SJCRH30 (cell line): ENCODE measurements at places on chromosomes 1 and 21. TPM values are rescaled to one million over a fixed set of nuclear protein-coding genes. Genes with fewer than 3 reads are reported as not detected.

DNA sequence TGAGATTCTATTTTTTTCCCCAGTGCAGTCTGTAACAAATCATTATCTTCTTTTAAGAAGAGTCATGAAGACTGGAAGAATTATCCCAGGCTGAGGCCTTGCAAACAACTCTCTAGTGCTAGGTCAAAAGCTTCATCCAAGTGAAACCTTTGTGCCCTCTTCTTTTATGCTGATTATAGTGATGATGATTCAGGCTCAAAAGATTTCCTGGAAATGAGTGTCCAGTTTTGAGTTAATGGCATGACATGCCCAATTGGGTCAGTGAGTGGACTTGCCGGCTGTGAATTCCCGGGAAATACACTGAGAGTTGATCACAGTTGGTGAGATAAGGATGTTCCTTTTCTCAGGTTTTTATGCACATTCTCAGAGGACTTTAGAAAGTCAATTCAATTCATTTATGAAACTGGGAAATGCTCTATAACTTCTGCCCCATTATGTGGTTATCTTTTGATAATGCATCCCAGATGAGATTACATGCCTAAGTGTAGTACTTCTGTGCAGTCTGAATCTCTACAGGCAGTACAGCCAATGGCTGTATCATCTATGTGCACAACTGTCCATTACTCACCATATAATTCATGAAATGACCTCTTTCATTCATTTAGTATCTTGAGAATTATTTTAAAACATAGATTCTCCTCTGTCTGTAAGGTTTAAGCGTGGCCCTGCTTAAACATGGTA lies 66.2 kb downstream of the S1PR1 start:
- no peak for DNase-seq

DNA sequence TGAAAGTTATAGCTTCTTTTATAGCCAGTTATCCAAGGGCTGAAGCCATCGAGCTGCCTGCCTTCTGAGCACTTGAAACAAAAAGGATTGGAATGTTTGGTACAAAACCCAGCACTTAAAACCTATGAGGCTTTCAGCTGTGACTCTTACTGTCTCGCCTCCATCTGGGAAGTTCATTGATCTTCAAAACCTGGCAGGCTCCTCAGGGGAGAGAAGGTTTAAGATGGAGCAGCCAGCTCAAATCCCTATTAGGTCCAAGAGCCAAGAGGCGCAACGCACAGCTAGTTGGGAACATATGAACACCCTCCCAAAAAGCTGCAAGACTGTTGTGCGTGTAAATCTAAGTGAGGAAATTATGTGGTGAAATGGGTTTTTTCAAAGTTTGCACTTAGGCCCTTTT lies 33.4 kb downstream of the BACE2 start:
- DNase-seq: no peak

DNA sequence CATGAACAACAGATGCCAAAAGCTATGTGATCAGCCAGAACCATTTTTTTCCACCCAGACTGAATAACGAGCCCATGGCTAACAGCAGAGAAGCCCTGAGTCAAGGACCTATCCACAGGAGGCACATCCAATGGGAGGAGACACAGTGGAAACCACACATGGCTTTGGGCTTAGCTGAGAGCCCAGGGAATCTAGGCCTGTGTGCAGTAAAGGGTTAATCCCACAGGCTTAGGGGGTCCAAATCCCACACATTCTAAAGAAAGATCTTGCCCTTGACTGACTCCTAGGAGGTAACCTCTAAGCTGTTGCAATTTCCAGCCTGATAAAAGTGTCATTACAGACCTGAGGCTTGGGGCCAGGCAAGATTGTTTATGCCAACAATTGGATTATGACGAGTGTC lies 194.5 kb downstream of the DSCAM start:
- DNase-seq: no peak

- DNase-seq: no peak
These were observed 271.8 kb downstream of the RRAGC start for GRCh38 chr1:38587766-38588165.

DNA sequence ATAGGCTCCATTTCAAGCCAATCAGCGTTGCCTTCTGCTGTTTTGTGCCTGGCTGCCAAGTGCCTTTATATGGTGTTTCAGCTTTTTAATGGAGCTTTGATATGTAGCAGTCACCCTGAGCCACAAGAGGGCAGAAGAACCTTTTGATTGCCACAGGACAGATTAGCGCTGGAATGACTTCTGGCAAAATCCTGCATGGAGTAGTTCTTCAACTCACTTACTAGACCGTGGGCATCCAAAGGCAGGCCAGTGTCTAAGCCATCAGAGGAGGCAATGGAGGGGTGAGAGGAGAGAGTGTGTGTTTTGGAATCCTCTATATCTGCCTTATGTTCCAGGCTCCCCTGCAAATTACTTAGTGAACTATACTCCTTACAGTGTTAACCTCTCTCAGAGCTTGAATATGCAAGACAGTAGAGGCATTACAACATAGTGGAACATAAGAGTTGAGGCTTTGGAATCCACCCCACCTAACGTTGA lies 56.2 kb downstream of the ST3GAL3 start:
- DNase-seq: peak; percentile 95

GRCh38 chr1:74952786-74953185 lies 181.4 kb upstream of the LHX8 start:
- no peak for DNase-seq

GRCh38 chr1:178341261-178341956 lies 155.4 kb downstream of the CLEC20A start:
- peak; percentile 35 for DNase-seq

DNA sequence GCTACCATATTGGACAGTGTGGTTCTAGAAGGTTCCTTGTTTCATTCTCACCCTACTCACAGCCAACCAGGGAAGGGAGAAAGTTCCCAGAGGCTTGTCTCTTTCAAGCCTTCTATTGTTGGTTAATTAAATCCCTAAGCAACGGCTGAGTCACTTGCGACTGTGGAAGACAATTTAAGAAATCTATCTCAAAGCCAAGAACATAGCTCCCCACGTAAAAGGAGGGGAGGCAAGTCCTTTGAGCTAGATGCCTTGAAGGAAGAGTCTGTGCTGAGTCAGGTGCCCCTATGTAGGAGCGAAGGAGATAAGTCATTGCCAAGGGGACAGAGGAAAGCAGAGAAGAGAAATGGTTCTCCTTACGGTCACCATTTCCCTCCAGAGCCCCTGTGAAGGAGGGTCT lies 79.4 kb upstream of the PPP2R5A start:
- no peak for DNase-seq

DNA sequence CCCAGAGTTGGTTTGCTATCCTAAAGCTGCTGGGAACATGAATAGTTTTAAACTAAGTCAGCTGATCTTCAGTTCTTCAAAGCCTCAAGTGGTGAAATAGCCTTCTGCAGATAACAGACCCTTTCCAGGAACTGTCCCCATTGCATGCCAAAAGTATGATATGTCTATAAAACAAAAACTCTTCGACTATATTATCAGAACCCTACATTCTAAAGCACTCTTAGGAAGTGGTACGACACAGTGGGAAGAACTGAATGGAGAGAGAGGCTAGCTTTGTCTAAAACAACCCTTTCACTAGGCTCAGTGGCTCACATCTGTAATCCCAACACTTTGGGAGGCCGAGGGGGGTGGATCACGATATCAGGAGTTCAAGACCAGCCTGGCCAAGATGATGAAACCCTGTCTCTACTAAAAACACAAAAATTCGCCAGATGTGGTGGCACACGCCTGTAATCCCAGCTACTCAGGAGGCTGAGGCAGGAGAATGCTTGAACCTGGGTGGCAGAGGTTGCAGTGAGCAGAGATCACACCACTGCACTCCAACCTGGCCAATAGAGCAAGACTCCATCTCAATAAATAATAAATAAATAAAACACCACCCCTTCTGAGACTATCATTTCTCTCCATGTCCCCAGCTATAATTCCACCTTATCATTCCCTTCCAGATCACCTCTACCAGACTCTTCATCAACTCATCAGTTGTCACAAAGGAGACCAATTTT lies 2.2 kb upstream of the FRRS1 start:
- DNase-seq: no peak

DNA sequence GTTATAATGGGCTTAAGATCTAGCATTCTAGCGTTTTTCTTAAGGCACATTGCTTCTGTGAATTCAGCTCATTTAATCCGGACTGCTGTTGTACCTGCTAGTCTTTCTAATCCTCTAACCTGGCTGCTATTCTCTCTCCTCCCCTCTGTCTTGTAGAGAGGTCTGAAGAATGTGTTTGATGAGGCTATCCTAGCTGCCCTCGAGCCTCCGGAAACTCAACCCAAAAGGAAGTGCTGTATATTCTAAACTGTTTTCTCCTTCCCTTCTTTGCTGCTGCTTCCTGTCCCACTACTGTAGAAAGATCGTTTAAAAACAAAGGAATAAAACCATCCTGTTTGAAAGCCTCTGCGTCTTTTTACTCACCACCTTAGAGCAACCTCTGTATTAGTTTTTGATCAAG lies 37.3 kb downstream of the CDC42 start:
- DNase-seq: no peak

- DNase-seq: no peak
These were observed 6.4 kb downstream of the ITGB2 start for GRCh38 chr21:44914176-44914874.

DNA sequence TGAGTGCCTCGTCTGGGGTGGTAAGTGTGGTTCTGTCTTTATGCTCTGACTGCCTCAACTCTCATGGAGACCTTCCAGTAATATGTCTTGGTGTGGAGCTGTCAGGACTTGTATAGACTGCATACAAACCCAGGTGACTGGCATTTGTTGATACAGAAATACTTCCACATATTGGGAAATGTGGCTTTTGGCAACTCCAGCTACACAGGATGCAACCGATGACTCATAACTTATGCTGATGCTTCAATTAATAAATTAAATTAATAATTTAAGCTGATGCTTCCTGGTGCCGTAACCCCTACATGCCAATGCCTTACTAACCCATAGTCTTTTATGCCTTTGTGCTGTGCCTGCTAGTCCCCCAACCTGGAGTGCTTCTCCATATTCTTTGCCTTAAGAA lies 72.3 kb upstream of the ARTN start:
- DNase-seq: no peak

DNA sequence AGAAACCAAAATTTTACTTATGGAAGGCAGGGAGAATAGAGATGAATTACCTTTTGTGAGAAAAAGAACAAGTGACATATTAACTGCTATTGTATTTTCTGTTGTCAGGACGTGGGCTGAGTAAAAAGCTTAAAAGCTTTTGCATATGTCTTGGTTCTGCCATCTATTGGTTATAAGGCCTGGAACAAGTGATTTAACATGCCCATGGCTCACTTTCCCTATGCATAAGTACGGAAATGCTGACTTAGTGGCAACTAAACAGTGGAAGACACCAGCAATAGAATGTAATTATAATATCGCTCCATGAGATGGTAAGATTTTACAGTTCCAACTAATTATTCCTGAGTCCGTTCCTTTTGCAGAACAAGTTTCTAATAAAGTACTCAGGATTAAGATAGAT lies 6.7 kb upstream of the CTSS start:
- DNase-seq: no peak

- DNase-seq: no peak
These were observed 8.9 kb upstream of the MUTYH start for GRCh38 chr1:45348966-45349677.

DNA sequence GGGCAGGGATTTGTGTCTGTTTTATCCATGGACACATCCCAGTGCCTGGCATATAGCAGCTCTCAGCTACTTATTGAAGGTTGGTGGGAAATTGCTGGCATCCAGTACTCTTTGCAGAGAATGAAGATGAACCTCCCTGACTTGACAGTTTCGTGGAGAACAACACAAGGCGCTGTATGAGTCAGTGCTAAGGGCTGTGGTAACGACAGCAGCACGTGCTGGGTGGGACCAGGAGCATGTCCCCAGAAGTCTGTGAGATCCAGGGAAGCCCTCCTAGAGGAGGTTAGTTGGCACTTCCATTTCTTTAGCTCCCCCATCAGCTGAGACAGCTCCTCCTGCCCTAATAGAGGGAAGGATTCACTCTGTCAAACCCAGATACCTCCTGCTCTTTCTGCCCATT lies 25.9 kb upstream of the IL19 start:
- no peak for DNase-seq

DNA sequence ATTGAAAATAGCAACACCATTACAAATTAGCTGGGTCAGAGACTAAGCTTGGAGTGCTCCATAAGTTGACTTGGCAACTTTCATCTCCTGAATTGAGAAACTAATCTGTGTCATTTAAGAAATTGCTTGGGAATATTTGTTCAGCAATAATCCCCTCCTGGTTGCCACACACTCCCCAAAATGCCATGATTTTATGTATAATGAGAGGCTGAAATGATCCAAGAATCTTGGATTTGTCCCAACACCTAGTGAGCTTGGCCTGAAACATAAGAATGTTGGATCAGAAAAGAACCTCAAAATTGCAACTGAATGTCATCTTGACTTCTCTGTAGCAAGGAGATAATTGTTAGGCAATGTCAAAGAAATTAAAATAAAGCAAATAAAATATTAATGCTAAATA lies 805.9 kb upstream of the ADAMTS5 start:
- no peak for DNase-seq

- peak; percentile 40 for DNase-seq
These were observed 5.0 kb downstream of the LRRC41 start for GRCh38 chr1:46298387-46298786.

GRCh38 chr1:162649583-162649982 lies 17.3 kb downstream of the DDR2 start:
- no peak for DNase-seq

- DNase-seq: peak; percentile 8
These were observed 112.2 kb downstream of the NR5A2 start for GRCh38 chr1:200139661-200140250.

DNA sequence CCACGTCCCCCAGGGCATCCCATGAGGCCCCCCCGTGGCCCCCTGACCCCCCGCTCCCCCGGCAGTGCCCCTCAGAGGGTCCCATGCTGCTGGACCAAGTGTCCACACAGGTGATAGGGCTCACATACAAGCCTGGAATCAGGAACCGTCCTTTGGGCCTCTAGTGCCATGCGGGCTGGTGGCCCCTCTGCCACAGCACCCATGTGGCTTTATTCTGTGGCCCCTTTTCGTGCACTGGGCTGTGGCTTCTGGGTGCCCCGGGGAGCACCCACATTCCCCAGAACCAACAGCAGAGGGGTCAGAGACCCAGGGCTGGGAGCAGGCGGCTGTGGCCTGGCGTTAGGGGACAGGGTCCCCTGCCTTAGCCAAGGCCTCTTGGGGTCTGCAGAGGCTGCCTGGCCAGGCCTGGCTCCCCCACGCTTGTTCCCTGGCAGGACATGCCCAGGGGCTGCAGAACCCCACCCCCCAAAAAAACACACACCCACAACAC lies 31.7 kb downstream of the SLC19A1 start:
- no peak for DNase-seq

- no peak for DNase-seq
These were observed 39.0 kb downstream of the PTPRC start for GRCh38 chr1:198677871-198678270.

GRCh38 chr1:243525085-243525487 lies 269.2 kb downstream of the SDCCAG8 start:
- DNase-seq: no peak

- DNase-seq: no peak
These were observed 5.4 kb downstream of the TMEM59 start for GRCh38 chr1:54047384-54048305.

- DNase-seq: no peak
These were observed 19.5 kb downstream of the UBASH3A start for GRCh38 chr21:42423197-42423675.

The CLEC20A gene
- not detected in 2 replicates for total RNA-seq

The AMY2A gene
- total RNA-seq: not detected in 2 replicates

The CEP85 gene
- total RNA-seq: 34.8 and 39.1 TPM in 2 replicates

The FMO1 gene
- total RNA-seq: not detected in 2 replicates

The OR14K1 gene
- total RNA-seq: not detected in 2 replicates

The CTTNBP2NL gene
- 12.1 and 13.2 TPM in 2 replicates for total RNA-seq

The MIXL1 gene
- total RNA-seq: not detected in 2 replicates

The NMNAT2 gene
- total RNA-seq: not detected in 2 replicates

The CASQ2 gene
- 0.28 and 0.49 TPM in 2 replicates for total RNA-seq

The KRTAP10-4 gene
- not detected in 2 replicates for total RNA-seq

The ATF6 gene
- 25.3 and 25.9 TPM in 2 replicates for total RNA-seq

The NHLH1 gene
- 1.4 and 2.2 TPM in 2 replicates for total RNA-seq
